ENCODE measurements at places on chromosomes 2 and 18.

DNA sequence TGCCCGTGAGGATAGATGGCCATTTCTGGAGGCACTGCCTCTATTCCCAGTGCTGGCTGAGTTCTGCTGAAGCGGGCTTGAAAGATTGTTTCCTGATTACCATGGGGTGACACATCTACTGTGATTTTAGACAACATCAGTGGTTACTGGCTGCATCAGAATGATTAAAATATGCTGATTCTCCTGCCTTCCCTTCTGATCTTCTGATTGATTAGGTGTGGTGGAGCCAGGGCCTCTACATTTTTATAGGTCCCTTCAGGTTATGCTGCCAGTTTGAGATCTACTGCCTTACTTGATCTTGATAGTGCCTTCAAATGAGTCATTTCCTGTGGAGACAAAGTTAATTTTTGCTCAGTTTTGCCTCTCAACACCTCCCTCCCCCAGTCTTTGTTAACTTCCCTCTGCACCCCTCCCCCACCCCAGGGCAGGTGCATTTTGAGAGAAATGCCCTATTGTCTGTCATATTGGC is 31.6 kb upstream of the SNORC start:
- peak; percentile 71 for DNase-seq

GRCh38 chr2:232111551-232111950 is 150.0 kb downstream of the DIS3L2 start:
- DNase-seq, result no peak

DNA sequence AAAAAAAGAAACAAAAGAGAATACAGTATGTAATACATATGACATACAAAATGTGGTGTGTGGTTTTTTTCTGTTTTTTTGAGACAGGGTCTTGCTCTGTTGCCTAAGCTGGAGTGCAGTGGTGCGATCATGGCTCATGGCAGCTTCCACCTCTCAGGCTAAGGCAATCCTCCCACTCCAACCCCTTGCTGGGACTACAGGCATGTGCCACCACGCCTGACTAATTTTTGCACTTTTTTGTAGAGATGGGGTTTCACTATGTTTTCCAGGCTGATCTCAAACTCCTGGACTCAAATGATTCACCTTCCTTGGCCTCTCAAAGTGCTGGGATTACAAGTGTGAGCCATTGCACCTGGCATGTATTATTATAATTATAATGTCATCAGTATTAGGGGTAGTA is 38.9 kb downstream of the DHX57 start:
- no peak for DNase-seq

GRCh38 chr2:48069769-48070168 is 163.5 kb upstream of the FBXO11 start:
- DNase-seq, result no peak

GRCh38 chr18:45690975-45691815 is 32.8 kb upstream of the SLC14A1 start:
- DNase-seq, result peak; percentile 74

GRCh38 chr2:54290356-54291025 is 34.5 kb upstream of the TSPYL6 start:
- DNase-seq, result no peak

GRCh38 chr2:67046591-67046990 is 350.5 kb upstream of the ETAA1 start:
- DNase-seq, result no peak

GRCh38 chr2:178229927-178230326 is 35.6 kb downstream of the OSBPL6 start:
- DNase-seq, result no peak

- no peak for DNase-seq
Measured at GRCh38 chr2:224222291-224222690, 179.6 kb downstream of the FAM124B start.

GRCh38 chr2:5690718-5691220 is 1.4 kb upstream of the SOX11 start:
- no peak for DNase-seq

DNA sequence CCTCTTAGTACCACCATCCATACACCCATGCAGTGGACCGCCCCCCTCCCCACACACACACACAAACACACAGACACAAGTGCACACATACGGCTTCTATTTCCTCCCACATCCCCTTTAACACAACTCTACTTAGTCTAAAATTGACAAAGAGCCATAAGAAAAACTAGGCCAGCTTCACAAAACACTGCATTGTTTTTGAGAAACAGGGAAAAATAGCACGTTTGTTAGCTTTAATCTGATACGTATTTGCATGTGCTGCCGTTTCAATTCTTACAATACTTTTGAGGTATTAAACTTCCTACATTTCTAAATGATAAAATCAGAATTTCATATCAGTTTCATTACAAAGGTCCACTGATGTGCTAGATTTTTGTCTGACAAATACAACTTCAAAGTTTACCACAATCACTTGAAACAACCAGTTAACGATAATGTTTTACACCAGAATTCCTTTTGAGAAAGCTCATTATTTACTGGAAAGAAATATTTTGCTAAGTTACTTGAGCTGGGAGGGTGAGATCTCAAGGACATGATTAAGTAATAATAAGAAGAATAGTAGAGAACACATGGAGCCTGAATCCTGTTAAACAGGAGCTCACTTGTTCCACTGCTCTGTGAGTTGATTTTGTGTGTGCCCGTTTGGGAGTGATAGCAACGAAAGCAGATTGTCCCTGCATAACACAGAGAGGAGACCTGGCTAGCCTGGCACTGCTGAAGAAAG is 74.5 kb downstream of the MOGAT1 start:
- no peak for DNase-seq

DNA sequence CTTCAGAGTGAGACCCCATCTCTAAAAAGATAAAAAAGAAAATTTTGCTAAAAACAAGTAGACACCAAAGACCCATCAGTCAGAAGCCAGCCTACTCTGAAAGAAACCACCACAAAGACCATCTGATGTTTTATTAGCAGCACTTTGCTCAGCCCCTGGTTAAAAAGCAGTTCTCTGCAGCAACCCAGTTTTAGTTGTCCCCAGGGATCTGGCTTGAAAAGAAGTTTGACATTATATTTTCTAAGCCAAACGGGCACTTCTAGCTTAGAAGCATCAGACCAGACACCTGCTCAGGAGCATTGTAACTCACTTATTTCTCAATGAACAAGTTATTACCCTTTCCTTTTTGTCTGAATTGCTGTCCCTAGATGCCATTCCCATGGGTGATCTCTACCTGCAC is 164.2 kb upstream of the ETAA1 start:
- no peak for DNase-seq

- DNase-seq, result no peak
Measured at GRCh38 chr18:75652528-75652927, 225.0 kb upstream of the SMIM21 start.

- DNase-seq, result no peak
Measured at GRCh38 chr2:54672590-54673456, 50.6 kb upstream of the EML6 start.

- no peak for DNase-seq
Measured at GRCh38 chr2:216216951-216217903, 108.1 kb downstream of the XRCC5 start.

- DNase-seq, result no peak
Measured at GRCh38 chr18:44599412-44599811, 81.3 kb upstream of the SETBP1 start.

GRCh38 chr2:64727013-64727767 is 73.5 kb upstream of the SERTAD2 start:
- no peak for DNase-seq

DNA sequence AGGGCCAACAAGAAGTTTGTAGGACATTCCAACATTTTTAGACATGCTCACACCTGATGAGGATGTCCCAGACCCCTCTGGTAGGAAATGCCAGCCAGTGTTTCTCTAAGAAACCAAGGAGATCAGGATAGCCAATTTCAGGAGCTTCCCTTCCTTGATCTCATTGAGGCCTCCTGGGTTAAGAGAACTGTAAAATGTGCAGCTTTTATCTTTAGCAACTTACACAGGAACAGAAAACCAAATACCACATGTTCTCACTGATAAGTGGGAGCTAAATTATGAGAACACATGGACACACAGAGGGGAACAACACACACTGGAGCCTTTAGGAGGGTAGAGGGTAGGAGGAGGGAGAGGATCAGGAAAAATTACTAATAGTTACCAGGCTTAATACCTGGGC is 99.6 kb upstream of the MAP2 start:
- no peak for DNase-seq

- DNase-seq, result no peak
Measured at GRCh38 chr2:184633726-184634125, 35.4 kb downstream of the ZNF804A start.

DNA sequence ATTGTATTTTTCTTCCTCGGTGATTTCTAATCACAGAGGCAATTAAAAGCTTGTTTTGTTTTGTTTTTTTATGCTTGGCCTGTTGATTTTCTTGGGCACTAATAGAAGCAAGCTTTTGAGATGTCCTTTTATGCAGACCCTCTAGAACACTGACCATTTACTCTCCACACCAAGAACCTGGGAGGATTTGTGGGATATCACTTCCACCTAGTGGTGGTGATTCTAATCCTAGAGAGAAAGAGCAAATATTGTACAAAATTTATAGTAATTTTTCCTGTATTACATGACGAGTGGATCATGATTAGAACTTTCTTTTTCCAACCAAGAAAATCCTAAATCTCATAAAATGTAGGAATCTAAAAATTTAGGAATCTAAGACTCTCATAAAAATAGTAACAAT is 23.4 kb downstream of the NEMP2 start:
- no peak for DNase-seq

GRCh38 chr18:63444580-63444979 is 22.3 kb upstream of the VPS4B start:
- DNase-seq, result no peak

DNA sequence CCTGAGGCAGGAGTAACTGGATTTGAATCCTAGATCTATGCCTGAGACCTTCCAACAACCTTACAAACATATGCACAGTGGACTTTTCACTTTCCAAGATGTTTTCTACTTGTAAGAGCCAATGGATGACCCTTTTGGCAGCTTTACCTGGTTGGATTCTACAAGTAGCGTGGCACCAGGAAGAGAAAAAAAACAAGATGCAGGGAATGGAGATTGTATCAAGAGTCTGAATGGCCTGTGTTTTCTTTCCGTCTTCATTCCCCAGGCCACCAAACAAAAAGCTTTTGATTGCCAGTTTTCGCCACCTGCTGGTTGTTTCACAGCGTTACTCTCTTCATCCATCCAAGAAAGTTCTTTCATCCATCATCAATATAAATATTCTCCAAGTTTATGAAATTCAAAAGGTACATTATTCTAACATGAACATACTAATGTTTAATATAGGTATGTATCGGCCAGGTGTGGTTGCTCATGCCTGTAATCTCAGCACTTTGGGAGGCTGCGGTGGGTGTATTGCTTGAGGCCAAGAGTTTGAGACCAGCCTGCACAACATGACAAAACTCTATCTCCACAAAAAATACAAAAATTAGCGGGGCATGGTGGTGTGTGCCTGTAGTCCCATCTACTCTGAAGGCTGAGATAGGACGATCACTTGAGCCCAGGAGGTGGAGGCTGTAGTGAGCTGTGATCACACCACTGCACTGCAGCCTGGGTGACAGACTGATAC is 3.5 kb upstream of the BCL2 start:
- DNase-seq, result peak; percentile 69

DNA sequence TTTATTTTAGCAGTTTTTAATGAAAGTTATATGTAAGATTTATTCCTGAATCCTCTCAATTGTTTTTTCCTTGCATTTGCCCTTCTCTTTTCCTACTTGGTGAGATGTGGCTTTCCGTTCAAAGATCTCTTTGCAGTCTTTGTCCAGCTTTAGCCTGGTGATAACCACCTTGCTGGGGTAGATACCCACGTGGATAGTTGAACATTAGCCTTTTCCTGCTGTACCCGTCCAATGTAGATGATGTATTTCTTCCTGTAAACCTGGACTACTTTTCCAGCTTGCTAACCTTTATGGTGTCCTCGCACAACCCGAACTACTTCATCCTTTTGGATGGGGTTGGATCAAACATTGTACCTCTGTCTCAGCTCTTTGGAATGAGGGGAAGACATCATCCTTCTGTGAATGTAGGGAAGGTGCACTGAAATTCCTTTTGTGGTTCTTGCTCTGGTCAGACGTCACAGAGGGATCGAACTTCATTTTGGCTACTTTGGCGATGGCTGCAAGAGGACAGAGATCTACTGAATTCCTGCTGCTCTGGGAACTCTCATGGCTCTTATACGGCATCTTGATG is 293.2 kb upstream of the EPAS1 start:
- DNase-seq, result no peak

GRCh38 chr2:196984903-196985302 is 58.4 kb upstream of the PGAP1 start:
- no peak for DNase-seq

DNA sequence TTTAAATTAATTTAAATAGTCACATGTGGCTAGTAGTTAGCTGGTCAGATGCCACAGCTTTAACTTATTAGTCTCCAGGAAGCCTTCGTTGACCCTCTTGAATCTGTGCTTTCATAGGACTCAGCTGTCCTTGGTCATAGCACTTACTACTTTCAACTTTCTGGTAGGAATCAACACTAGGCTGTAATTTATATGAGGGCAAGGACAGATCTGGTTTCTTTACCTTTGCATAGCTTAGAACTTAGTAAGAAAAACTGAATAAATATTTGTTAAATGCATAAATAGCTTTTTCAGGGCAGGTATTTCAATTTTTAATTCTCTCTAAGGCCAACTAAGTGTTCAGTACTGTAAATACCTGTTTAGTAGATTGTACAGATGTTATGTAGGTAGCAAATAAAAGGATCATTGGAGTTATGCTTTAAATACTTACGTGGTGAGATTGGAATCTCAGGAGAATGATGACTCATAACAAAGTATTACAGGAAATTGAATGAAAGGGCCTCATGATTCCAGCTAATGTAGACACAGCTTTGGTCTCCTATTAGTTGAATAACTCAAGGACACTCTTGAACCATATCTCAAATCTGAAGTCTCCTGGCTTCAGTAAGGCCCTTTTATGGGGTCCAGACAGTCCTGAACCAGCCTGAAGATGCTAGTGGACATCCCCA is 2.6 kb downstream of the CLIP4 start:
- DNase-seq, result no peak

DNA sequence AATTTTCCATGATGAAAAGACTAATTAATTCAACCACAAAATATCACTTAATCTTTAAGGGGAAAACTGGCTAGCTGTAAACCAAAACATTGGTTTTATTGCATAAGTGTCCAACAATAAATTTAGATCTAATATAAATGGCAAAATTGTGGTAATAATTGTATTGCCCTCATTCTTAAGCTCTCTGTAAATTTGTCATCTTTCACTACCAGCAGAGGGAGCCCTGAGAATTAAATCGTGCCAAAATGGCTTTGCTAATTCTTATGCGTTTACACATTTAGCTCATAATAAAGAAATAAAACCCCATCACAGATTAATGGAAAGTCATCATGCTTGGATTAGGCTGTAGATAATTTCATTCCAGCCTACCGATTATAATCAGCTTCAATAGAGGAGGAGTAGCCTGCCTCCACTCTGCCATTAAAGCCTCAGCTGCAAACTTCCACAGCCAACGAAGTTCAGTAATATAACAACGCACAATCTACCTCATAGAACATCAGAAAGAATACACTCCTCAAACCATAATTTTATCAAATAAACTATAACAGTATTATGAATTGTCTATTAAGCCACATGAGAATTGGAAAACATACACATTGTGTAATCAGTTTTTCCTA is 70.0 kb upstream of the ATP5MC3 start:
- DNase-seq, result peak; percentile 32
